D721Med (cell line): ENCODE measurements at places on chromosomes 5 and 9.

DNA sequence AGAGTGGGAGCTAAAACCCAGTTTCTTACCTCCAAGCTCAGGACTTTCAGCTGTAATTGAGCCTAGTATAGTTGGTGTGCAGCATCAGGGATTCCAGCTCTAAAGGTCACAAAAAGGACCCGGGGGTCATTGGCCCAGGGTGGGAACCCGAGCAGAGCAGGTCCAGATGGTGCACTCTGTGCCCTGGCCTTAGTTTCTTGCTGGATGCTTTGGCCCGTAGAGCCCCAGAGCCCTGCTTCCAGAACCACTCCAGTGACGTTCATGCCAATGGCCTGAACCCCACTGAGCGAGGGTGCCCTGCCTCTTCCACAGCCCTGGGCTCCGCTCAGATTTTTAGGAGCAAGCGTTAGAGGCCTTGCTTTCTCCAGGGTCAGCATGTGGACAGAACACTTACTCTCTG lies 8.2 kb downstream of the SLC22A5 start:
- DNase-seq = no peak

GRCh38 chr9:86854898-86855523 lies 92.3 kb downstream of the GAS1 start:
- DNase-seq = no peak

DNA sequence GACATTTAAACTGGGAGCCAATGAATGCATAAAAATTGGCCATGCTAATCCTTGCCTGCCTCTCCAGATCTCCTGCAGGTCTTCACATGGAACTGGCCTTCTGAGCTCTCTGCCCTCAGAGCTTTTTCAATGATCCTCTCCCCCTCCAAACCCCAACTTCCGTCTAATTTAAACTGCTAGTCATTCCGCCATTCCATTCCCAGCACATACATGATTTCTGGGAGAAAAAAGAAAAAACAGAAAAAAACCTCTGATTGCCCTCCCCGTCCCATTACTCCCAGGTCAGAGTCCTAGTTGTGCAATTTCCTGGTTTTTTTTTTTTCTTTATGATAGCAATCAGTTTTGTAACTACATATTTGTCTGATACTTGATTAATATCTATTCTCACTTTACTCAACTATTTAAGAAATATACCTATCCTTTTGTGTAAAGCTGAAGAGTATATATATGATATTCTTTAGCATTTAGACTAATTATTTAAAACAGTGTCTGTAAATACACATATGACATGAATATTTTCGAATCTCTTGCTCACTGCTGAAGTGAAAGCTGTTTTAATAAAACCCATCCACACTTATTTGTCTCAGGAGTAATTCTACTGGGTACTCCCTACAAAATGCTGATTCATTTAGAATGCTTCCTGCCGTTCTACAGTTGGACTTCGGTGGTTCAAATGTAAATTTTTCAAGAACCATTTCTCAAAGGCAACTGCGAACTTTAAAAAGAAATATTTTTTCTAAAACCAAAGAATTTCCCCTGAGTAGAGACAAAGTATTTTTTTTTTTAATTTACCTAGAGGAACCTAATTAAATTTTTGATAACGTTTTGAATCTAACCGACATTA lies 1.6 kb downstream of the HINT1 start:
- no peak for DNase-seq

GRCh38 chr5:14165375-14166106 lies 22.4 kb downstream of the TRIO start:
- no peak for DNase-seq

GRCh38 chr5:113378081-113378480 lies 56.7 kb downstream of the TSSK1B start:
- no peak for DNase-seq

GRCh38 chr9:26723486-26723885 lies 169.1 kb downstream of the CAAP1 start:
- DNase-seq = no peak

- no peak for DNase-seq
Measured at GRCh38 chr5:119397518-119398380, 41.9 kb downstream of the TNFAIP8 start.

DNA sequence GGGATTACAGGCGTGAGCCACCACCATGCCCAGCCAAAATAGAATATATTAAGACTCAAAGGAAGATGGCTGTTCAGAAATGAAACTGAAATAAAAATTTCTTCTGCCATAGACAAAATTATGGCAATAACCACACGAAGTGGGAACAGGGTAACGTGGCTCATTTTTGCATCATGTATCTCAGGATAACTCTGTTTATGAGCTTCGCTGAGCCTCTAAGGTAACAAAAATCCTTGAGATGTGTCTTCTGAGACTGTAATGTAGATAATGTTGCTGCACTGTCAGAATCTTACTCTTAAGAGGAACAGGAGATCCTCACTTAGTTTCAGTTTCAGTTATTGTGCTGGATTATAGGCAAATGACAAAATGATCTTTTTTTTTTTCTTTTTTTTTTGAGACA lies 153.8 kb downstream of the GOLPH3 start:
- no peak for DNase-seq

DNA sequence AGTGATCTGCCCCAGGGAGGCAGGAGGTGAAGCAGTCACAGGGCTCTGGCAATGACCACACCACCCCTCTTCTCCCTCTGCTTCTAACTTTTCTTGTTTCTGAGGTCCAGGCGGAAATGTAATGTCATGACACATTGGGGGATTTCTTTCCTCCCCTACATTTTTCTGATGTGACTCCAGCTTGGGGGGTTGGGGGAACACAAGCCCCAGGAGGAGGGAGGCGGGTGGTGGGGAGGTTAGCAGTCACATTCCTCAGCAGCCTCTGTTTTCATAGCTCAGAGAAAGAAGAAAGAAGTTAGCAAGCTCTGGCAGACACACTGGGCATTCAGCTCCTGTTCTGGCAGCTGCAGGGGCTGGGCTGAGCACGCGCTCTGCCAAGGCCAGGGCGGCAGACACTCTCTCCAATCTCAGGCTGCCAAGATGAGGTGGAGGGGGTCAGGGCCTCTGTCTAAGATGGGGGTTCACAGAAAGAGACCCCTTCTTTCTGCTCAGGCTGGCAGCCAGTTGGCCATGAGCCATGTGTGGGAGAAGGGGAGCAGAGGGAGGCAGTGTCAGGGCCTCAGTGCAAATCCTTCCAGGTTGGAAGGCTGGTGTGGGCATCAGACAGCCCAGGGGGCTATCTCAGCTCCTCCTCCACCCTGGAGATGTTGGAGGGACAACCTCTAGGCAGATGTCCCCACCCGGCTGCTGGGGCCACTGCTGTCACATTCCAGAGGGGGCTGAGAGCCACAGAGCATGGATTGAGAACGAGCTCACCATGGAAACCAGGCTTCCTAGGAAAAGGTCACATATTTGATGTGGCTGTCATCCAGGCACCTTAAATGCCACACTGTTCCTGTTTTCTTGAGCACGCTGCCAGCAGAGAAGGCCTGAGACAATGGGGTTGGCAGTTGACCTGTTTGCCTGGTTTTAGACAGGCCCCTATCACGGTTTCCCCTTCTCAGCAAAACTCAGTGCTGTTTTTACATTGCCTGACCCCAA lies 20.1 kb upstream of the PFDN1 start:
- no peak for DNase-seq

- no peak for DNase-seq
Measured at GRCh38 chr9:137113385-137114159, 961 bp downstream of the DPP7 start.

DNA sequence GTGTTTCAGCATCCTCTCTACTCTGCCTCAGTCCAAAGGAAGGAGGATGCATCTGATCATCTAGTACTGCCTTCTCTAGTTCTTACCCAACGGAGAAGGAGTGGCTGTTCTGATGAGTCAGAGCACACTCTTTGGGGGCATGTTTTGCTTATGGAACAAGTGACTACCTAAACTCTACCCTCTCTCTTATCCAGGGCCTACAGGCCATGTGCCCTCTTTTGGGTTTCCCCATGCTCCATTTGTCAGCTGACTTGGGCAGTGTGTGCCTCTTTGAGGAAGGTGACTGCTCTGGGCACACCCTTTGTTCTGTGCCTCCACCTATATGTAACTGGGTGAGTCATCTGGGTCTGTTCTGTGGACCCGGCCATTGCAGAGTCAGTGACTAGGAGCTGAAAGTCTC lies 89.6 kb upstream of the BNC2 start:
- DNase-seq = no peak

DNA sequence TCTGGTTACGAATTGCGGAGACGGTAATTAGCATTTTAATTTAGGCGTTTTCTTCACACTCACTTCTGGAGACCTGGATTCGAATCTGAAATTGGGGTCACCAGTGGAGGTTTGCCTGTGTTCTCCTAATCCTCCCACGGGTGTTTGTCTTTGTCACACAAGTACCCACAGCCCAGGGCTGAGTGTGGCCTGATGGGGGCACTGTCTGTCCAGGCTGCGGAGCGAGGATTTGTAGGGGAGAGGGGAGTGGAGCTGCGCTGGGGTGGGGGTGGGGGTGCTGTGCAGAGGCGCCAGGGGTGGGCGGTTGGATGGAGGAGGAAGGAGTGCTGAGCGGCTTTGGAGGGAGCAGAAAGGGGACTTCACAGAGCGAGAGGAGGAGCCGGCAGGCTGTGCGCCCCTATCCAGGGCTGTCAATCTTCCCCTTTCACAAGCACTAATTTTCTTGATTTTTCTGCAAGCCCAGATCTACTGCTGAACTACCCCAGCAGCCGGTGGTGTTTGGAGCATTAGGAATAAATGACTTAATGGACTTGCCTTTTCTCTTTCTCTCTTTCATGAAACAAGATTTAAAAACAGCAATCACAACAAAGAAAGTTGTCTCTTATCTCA lies 53.1 kb downstream of the TSPAN17 start:
- peak; percentile 57 for DNase-seq

- DNase-seq = no peak
Measured at GRCh38 chr9:84296146-84296843, 44.3 kb downstream of the SLC28A3 start.

DNA sequence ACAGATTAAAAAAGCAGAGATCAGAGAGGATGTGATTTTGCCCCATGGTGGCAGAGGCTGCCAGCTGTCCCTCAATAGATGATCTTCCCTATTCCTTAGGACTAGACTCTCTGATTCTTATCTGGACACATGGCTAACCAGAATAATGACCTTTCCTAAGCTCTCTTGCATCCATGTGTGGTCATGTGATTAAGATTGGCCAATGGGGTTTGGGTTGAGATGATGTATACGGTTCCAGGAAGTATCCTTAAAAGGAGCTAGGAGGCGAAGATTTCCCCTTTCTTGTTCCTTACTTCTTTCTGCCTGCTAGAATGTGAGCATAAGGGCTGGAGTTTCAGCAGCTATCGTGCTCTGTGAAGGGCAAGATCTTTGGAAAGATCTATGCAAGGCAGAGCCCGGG lies 39.8 kb downstream of the FOXI1 start:
- no peak for DNase-seq

DNA sequence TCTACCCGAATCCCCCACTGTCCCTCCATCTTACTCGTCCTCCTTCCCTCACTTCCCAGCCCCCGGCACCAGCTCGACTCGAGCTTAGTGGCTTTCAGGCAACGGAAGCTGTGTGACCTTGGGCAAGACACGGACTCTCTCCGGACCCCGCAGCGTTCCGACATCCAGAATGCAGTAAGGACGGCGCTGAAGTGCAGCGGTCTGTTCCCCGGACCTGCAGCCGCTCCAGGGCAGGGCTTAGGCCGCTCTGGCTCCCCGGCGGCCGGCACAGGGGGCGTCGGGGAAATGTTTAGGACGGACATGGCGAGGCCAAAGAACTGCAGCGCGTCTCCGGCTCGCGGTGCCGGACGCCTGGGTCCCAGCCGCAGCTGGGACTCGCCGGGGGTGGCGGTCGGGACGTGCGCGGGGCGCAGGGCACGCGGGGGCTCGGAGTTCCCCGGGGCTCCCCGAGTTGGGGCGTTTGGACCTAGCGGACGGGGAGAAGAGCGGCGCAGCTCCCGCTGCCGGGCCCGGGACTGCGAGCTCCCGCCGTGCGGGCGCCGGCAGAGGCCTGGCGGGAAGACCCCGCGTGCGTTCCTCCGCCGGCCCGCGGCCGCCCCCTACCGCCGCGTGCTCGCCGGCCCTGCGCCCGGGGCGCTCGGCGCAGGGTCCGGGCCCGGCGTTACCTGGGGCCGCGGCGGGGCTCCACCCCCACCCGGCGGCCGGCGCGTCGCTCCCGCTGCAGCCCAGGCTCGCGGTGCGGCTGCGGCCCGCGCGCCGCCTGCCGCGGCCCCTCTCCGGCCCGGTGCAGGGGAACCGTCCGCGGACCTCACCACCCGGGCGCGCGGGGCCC lies 5.6 kb upstream of the RNF44 start:
- no peak for DNase-seq

DNA sequence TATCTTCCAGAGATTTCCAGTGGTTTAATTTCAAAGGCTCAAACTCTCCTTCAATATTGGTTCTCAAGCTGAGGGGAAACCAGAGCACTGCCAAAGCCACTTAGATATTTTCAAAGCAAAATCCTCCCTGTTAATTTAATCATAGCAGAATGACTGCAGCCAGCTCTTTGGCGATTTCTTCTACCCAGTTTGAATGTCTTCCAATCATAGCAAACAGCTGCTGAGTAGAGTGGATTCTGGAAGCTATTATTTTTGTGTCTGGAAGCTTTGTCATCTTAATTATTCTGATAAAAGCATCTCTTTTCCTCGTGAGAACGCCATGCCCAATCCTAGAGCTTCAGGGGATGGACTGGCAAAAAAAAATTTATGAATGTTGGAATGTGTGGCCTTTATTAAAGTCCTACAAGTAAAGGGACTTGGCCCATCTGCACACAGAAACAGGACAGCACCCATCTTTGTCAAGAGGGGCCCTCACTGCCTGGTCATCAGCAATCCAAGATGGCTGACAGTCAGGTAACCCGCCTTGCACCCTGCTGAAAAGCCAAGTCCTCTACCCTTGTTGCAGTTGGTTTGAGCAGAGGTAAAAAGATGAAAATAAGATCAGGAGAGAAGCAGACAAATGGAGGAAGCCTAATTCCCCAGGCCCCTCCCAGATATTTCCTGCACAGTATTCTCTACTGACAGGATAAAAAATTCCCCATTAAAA lies 125.1 kb downstream of the SUSD1 start:
- DNase-seq = no peak

- no peak for DNase-seq
Measured at GRCh38 chr5:82417776-82418607, 139.8 kb upstream of the RPS23 start.

DNA sequence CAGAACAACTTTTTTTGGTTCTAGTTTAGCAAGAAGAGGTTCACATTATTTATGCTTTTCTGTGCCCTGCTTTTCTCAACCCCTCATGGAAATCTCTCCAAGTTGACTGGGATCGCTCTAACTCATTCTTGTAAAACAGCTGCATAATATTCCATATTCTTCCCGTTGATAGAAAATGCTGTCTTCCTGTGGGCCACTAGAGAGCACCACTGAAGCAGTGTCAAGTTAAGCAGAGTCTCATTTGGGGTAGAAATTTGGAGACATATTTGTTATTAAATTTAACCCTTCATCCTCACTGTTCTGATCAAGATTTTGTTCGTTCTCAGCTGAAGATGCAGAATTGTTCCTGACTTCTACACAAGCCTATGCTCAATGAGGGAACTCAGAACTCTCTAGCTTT lies 140.1 kb downstream of the CEMIP2 start:
- DNase-seq = no peak
